ENCODE measurements at places on chromosomes 1 and 21.

DNA sequence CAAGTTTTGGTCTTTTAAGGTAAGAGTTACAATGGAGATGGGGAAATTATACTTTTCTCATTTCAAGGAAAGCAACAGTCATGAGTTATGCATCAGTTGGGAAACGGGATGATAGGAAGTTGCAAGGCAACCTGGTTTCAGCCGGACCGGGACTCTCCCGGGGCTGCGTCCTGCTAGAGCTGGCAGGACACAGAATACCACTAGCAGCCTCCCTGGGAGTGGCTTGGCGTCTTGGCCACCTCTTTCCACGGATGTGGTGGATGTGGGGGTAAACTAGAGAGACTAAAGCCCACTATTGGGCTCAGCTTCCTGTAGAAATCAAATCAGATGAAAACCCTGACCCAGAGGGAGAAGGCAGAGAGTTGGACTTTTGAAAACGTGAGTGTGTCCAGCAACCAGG, 71.9 kb downstream of the ADARB1 start:
- DNase-seq: no peak

GRCh38 chr1:208029381-208030287, 118.7 kb upstream of the CD34 start:
- no peak for DNase-seq

- DNase-seq: no peak
Observed at GRCh38 chr1:217363319-217363718, 267.6 kb downstream of the GPATCH2 start.

- DNase-seq: no peak
Observed at GRCh38 chr1:185920602-185921001, 186.4 kb downstream of the HMCN1 start.

GRCh38 chr1:192256674-192257334, 60.0 kb upstream of the RGS21 start:
- no peak for DNase-seq

DNA sequence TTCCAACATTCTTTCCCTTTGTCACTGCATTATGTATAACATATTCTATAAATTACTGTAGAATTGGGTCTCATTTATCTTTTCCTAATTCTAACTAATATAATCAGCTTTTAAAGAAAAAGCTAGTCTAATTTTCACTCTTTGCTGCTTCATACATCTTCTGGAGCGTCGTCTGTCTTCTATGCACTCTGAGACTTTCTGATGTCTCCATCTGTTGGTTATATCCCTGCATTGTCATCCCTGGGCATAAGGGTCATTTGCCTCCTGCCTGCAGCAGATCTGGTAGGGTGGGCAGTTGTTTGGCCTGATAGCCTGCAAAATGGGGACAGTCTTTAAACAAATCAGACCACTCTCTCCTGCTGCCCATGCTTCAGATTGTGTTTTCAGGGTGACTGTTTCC, 40.8 kb upstream of the DYNLT5 start:
- DNase-seq: no peak

DNA sequence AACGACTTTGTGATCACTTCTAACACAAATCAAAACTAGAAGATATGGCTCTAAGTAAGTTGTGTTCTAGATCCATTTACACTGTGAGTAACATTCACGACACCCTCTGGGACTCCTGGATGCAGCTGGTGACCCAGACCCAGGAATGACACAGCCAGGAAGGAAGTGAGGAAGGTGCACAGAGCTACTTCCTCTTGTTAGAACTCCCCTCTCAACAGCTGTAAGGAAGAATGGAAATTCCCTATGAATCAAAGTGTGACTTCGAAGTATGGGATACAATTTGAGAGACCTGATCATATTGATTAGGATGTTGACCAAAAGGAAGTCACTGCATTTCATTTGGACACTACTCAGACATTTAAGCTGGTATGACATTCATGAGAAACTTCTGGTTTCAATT, 185.3 kb downstream of the NRIP1 start:
- DNase-seq: no peak

GRCh38 chr1:101235696-101236515, 913 bp upstream of the S1PR1 start:
- peak; percentile 57 for DNase-seq

DNA sequence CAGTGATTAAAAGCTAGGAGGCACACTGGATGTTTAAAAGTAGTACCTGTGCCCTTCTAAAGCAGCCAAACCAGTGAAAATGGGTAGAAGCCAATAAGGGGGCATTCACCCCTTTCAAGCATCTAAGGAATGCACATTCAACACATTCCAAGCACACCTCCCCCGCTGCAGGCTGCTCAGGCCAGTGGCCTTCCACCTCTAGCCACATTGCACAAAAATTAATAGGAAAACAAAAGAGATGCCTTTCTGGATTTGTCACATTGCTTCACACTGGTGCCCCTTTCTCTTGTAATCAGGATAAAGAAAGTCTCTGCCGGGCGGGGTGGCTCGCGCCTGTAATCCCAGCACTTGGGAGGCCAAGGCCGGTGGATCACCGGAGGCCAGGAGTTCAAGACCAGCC, 834.0 kb downstream of the USP25 start:
- DNase-seq: no peak

DNA sequence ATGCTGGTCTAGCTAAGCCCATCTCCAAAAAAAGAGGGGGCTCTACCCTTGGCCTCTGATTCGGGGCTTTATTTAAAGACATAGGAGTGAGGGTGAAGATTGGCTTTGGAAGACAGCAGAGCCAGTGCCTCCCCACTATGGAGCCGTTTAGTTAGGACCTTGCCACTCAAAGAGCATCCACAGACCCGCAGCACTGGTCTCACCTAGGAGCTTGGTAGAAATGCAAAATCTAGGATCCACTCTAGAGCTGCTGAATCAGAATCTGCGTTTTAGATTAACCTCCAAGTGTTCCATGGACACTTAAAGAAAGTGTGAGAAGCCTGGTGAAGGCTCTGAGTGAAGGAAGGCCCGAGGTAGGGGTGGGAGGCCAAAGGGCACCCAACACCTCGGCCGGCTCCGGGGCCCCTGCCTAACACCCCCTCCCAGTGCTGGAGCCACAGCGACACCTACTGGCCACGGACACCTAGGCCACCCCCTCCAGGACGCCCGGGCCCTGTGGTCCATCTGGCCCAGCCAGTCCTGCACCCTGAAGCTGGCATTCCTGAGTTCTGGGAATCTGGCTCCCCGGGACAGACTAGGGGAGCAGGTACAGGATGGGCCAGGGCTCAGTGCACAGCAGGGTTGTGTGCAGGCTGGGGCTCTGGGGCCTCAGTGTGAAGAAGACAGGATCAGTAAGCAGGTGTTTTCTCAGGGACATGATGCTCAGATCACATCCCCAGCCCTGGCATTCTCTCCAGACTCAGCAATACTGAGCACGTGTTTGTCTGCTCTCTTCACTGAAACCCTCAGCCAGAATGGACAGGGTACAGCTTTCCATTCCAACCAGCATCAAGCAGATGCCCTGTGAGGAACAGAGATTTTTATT, 79.2 kb downstream of the TMEM53 start:
- DNase-seq: peak; percentile 83

- no peak for DNase-seq
Observed at GRCh38 chr1:185837711-185838110, 103.5 kb downstream of the HMCN1 start.

DNA sequence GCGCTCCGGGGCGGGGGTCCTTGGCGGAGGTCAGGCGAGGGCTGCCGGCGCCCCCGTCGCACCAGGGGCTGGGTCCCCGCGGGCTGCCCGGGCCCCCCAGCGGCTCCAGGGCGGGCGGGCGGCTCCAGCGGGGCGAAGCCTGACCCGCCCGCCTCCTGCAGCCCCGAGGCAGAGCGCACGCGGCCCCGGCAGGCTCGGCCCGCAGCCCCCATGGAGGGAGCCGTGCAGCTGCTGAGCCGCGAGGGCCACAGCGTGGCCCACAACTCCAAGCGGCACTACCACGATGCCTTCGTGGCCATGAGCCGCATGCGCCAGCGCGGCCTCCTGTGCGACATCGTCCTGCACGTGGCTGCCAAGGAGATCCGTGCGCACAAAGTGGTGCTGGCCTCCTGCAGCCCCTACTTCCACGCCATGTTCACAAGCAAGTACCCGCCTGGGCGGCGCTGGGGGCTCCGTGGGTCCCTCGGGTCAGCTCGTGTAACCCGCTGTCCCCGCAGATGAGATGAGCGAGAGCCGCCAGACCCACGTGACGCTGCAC, 817 bp downstream of the KLHL17 start:
- DNase-seq: no peak

DNA sequence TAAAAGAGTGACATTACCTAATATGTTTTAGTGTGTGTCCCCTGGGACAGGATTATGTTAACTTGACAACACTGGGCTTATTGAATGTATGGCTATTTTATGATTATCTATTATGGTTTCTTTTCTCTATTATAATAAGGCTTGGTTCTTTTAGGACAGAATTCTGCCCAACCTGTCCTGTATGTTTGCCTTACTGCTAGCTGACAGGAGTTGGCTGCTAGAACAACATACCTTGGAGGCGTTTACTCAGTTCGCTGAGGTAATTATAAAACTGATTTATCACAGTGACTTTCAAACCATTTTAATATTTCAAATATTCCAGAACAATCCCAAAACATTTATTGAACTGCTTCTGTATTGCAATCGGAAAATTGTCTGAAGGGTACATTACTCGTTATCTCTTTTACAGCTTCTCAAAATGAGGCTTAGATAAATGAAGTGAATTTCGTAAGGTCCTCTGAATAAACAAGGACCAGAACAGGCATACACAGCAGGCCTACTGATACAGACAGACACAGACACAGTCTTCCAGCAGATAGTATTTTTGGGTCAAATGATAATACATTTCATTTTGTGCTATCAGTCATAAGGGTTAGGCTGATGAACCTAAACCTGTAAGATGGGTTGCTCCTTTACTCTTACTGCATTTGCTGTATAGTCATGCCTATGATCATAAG, 44.2 kb downstream of the SCYL3 start:
- no peak for DNase-seq

- peak; percentile 4 for DNase-seq
Observed at GRCh38 chr1:231240531-231240882, 505 bp upstream of the GNPAT start.

GRCh38 chr1:175597969-175598765, 145.2 kb downstream of the TNR start:
- DNase-seq: no peak

GRCh38 chr1:212665241-212666115, 34.2 kb downstream of the BATF3 start:
- peak; percentile 87 for DNase-seq

GRCh38 chr1:48362901-48363300, 109.1 kb downstream of the SPATA6 start:
- DNase-seq: no peak

DNA sequence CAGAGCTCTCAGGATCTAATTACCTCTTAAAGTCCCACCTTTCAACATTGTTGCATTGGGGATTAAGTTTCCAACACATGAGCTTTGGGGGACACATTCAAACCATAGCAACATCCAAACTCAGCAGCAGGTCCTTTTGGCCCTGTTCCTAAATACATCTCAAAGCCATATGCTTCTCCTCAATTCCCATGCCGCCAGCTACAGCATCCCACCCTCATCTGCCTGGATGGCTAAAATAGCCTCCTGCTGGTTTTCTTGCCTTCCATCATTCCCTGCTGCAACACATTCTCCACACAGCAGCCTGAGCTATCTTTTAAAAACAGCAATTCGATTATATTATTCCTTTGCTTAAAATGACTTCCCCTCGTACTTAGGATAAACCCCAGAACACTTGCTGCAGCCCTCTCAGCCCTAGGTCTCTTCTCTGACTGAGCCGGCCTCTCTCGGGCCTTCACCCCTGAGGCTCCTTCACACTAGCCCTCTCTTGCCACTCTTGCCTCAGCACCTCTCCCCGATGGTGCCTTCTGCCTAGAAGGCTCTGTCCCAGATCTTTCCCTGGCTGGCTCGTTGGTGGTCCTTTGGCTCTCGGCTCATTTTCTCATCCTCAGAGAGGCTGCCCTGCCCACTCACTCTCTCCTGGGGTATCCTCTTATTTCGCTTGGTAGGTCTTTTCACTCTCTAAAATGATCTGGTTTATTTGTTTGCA, 16.5 kb downstream of the MYBPH start:
- DNase-seq: no peak

GRCh38 chr1:179876300-179876715, 1.3 kb downstream of the TOR1AIP2 start:
- no peak for DNase-seq

- DNase-seq: no peak
Observed at GRCh38 chr1:160708118-160708517, 3.5 kb downstream of the CD48 start.

DNA sequence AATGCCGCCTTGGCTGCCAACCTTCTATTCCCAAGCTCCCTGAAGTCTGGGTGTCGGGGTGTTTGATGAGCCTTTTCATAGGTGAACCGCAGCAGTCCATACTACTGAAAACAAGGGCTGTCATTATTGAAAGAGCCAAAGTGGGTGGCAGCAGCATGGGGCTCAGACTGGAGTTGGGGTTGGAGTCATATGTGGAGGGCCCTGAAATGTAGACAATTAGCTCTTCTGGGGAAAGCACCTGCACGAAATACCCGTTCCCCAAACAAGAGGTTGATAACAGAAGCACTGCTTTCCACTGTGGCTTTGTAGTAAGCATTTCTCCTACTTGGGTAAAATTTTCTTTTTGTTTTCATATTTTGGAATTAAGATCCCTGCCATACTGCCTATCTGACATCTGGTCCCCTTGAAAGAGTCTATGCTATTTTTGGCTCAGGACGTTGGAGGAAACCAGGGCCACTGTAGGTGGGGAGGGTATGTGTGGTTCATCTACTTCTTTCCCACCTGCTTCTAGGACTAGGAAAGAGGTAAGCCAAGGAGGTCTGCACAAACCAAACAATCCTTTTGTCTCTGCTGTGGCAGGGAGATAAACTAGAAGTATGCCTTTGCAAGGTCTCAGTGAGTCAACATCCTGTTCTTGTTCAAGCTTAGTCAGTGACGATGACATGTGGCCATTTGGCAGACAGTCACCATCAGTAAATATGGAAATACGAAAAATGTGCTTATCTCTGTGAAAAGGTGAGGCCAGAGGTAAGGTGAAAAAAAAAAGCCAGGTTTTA, 197.0 kb upstream of the UBE2U start:
- no peak for DNase-seq

DNA sequence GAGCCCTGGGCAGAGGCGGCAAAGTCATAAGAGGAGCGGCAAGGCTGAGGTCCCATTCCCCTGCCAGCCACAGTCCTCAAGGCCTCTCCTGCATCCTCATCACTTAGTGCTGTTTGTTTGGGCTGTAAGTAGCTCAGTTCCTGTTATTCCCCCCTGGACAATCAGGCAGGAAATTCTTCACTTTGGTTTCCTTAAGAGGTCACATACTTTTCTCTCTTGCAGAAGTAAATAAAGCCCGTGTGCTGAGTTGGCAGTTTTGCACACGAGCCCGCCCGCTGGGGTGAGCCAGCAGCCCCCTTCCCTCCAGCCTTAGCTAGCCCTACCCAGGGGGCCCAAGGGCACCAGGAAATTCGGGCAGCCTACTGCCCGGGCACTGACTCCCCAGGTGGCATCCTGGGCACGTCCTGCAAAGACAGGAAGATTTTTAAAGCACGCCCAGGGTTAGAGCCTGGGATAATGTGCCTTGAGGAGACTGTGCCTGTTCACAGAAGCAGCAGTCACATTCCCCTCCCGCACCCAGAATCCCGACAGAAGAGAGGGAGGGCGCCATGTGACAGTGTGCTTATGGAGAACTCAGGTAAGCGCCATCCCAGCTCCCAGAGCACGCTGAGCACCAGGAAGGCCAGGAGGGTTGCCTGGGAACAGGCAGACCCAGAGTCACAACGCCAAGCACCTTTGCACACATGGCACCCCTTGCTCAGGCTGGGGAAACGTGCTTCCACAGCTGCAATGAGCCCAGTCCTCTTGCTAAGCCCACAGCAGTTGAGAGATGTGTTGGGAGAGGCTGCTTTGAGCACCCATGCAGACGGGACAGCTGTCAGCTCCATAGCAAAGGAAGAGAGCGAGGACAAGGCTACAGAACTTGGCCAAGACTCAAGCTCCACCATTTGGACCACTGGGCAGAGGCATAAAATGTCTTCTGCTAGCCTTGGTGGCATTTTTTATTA, 144.5 kb upstream of the TMEM51 start:
- DNase-seq: no peak
